ENCODE measurements at places on chromosomes 6 and 20. TPM values are rescaled to one million over a fixed set of nuclear protein-coding genes. Genes with fewer than 3 reads are reported as not detected.

CTSA gene
- total RNA-seq = 361 TPM

ITPR3 gene
- 22.0 TPM for total RNA-seq

GRM4 gene
- total RNA-seq = not detected

ACSS1 gene
- 19.3 TPM for total RNA-seq

CALHM6 gene
- 6.1 TPM for total RNA-seq

MYCT1 gene
- 8.6 TPM for total RNA-seq

EDN3 gene
- 0.95 TPM for total RNA-seq

HLA-DOB gene
- not detected for total RNA-seq

SUMO4 gene
- total RNA-seq = 0.70 TPM

ADAM33 gene
- 0.90 TPM for total RNA-seq

STX11 gene
- 4.0 TPM for total RNA-seq

SIGLEC1 gene
- total RNA-seq = 0.33 TPM

RSPH4A gene
- 0.42 TPM for total RNA-seq

IBTK gene
- 31.9 TPM for total RNA-seq

RING1 gene
- 12.1 TPM for total RNA-seq

AIF1 gene
- 15.3 TPM for total RNA-seq

LAMP5 gene
- total RNA-seq = 0.89 TPM

Data from adrenal gland (tissue), 19 donors.